Spleen (tissue), 13 donors: ENCODE measurements at places on chromosomes 2 and 18. TPM values are rescaled to one million over a fixed set of nuclear protein-coding genes. Genes with fewer than 3 reads are reported as not detected.

GRCh38 chr2:86081724-86082123 is 24.0 kb downstream of the POLR1A start:
- H3K27me3 ChIP-seq = no peaks in the 10 kb centered on the region
- H3K27ac ChIP-seq = no peak overlapping the region
- H3K36me3 ChIP-seq = peaks cover 52% of the 10 kb centered on the region
- H3K4me3 ChIP-seq = no peak overlapping the region
- no peak for DNase-seq

GRCh38 chr2:71878626-71879508 is 268.8 kb downstream of the CYP26B1 start:
- DNase-seq = no peak
- no peak overlapping the region for H3K27ac ChIP-seq
- no peaks in the 10 kb centered on the region for H3K27me3 ChIP-seq
- H3K4me3 ChIP-seq = no peak overlapping the region
- H3K36me3 ChIP-seq = no peaks in the 10 kb centered on the region

DNA sequence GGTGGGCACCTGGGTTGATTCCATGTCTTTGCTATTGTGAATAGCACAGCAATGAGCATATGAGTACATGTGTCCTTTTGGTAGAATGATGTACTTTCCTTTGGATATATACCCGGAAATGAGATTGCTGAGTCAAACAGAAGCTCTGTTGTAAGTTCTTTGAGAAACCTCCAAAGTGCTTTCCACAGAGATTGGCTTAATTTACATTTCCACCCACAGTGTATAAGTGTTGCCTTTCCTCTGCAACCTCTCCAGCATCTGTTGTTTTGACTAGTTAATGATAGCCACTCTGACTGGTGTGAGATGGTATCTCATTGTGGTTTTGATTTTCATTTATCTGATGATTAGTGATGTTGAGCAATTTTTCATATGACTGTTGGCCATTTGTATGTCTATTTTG is 194.8 kb downstream of the ZNF804A start:
- no peaks in the 10 kb centered on the region for H3K27me3 ChIP-seq
- H3K4me1 ChIP-seq = no peaks in the 10 kb centered on the region
- no peak overlapping the region for H3K4me3 ChIP-seq
- DNase-seq = no peak
- H3K27ac ChIP-seq = no peak overlapping the region

DNA sequence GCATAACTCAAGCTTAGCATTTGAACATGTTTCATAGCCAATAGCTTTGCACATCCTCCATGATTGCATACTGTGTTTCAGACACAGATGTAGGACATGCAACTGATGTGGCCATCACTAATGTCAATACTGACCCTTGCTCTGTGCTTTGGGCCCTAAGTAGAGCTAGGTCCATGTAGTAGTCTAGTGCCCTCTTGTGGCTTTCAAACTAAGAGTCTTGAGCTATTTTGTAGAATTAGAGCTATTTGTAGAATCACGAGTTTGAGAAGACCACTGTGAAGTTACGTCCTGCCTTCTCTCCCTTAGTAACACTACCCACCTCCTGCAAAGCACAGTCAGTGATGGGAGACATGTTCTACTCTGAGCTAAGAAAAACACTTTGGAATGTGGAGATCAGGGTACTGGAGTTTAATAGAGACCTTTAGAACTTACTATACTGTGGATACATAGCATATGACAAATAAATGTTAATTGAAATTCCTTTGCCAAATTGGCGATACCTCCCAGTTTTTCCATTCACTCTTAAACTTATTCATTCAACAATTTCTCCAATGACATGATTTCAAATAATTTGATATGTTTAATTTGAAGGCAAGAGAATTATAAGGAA is 306.5 kb upstream of the TNP1 start:
- H3K36me3 ChIP-seq = no peaks in the 10 kb centered on the region
- H3K27me3 ChIP-seq = no peaks in the 10 kb centered on the region

- H3K27ac ChIP-seq = no peak overlapping the region
- no peak overlapping the region for H3K4me3 ChIP-seq
- peaks cover 3% of the 10 kb centered on the region for H3K27me3 ChIP-seq
- no peaks in the 10 kb centered on the region for H3K36me3 ChIP-seq
- H3K4me1 ChIP-seq = no peaks in the 10 kb centered on the region
- no peak for DNase-seq
Measured at GRCh38 chr18:70468861-70469547, 180.2 kb downstream of the SOCS6 start.

DNA sequence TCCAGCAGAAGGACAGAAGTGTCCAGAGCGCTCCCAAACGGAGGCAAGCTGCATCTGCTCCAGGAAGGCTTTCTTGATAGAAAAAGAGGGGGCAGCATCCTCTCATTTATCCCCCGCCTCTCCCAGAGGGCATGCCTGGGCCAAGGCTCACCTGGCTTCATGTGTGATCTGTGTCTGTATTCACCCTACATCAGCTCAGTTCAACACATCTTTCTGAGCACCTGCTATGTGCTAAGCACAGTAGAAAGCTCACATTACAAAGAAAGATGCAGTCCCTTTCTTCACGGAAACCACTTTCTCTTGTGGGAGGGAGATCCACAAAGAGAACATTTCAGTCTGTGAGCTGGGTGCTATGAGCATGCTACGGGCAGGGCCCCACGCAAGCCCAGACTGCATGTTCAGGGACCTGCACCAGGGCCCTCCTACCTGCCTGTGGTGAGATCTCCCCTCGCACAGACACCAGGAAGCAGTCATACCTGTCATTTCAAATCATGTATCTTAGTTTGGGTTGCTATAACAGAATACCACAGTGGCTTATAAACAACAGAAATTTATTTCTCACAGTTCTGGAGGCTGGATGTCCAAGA is 90.7 kb downstream of the PDCL3 start:
- no peaks in the 10 kb centered on the region for H3K4me1 ChIP-seq
- no peak for DNase-seq
- no peaks in the 10 kb centered on the region for H3K36me3 ChIP-seq
- H3K27ac ChIP-seq = no peak overlapping the region

GRCh38 chr2:28088970-28089369 is 198.4 kb downstream of the BABAM2 start:
- H3K4me1 ChIP-seq = peaks cover 6% of the 10 kb centered on the region
- no peak overlapping the region for H3K4me3 ChIP-seq
- DNase-seq = no peak
- H3K27me3 ChIP-seq = no peaks in the 10 kb centered on the region

DNA sequence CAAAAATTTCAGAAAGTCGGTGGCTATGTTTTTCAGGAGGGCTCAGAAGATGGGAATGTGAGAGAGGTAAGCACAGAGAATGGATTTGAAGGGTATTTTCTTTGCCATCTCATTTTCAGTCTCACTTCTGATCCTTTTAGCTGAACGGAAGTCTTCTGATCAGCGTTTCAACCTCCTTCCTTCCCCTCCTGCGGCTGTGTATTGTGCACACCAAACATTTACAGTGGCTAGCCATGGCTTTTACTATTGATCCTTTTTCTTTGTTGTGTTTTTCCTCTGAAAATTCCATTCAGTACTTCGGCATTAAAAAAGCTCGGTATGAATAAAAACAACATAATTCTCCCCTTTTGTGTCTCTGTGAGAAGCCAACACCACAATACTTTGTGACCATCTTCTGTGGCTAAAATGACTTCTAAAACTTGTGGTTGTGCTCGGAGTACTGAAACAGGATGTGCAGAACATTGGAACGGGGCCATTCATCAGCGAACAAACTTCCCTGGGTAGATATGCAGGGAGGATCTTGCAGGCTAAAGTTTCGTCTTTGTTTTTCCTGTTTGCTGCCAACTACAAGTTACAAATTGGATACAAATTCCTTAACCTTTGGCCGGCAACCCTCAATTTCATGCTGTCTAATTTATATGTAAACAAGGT is 260.8 kb upstream of the FAM98A start:
- no peak overlapping the region for H3K27ac ChIP-seq
- H3K36me3 ChIP-seq = no peaks in the 10 kb centered on the region
- DNase-seq = no peak

GRCh38 chr2:122003196-122003940 is 247.9 kb downstream of the TSN start:
- H3K36me3 ChIP-seq = no peaks in the 10 kb centered on the region
- no peak for DNase-seq
- H3K4me1 ChIP-seq = peaks cover 5% of the 10 kb centered on the region
- no peaks in the 10 kb centered on the region for H3K27me3 ChIP-seq
- H3K4me3 ChIP-seq = no peak overlapping the region

DNA sequence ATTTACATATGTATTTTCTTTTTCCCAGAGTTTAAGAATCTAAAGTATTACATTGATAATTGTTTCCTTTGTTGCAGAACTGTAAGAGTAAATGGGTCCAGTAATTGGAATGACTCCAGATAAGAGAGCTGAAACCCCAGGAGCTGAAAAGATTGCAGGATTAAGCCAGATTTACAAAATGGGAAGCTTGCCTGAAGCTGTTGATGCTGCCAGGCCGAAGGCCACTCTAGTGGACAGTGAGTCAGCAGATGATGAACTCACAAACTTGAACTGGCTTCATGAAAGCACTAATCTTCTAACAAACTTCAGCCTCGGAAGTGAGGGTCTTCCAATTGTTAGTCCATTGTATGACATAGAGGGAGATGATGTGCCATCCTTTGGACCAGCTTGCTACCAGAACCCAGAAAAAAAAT is 183.8 kb upstream of the STON1 start:
- H3K27me3 ChIP-seq = no peaks in the 10 kb centered on the region
- H3K4me3 ChIP-seq = no peak overlapping the region
- peak overlapping the region; percentile 42 for H3K27ac ChIP-seq
- H3K36me3 ChIP-seq = peaks cover 24% of the 10 kb centered on the region
- H3K4me1 ChIP-seq = peaks cover 71% of the 10 kb centered on the region

- no peak overlapping the region for H3K27ac ChIP-seq
- no peaks in the 10 kb centered on the region for H3K27me3 ChIP-seq
- no peaks in the 10 kb centered on the region for H3K4me1 ChIP-seq
- DNase-seq = no peak
Measured at GRCh38 chr2:55751966-55752365, 58.3 kb upstream of the PNPT1 start.

GRCh38 chr2:206353685-206354084 is 79.2 kb downstream of the ZDBF2 start:
- H3K4me3 ChIP-seq = no peak overlapping the region
- no peaks in the 10 kb centered on the region for H3K27me3 ChIP-seq
- H3K27ac ChIP-seq = no peak overlapping the region
- DNase-seq = no peak
- H3K36me3 ChIP-seq = no peaks in the 10 kb centered on the region

DNA sequence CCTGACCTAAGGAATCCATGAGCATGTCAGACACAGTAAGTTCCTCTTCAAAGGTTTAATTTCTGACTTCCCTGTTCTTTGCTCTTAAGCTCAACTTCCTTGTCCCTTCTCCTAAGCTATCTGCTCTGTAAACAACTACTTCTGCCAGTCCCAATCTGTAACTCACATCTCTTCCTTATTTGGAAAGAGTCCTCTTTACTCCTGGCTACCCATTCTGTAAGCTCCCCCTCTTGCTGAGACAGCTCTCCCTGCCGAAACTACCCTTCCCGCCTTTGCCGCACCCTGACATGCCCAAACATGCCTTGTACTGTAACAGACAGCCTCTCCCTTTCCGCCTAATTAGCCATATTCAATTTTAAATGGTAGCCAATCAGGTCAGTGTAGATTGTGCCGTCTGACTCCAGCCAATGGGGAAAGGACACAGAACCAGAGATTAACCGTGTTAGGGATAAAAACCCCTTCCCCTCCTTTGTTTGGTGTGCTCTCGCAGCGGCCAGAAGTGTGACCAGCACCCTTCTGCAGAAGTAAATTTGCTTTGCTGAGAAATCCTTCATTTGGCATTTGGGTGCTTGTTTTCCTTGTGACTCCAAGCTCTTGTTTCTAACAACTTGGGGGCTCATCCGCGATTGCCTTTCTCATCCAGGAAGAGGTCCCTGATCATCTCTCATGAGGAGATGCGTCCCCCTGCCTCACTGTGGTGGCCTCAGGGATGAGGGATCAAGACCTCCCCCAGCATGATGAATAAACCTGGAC is 49.0 kb downstream of the PIAS2 start:
- no peaks in the 10 kb centered on the region for H3K36me3 ChIP-seq
- no peak overlapping the region for H3K4me3 ChIP-seq

DNA sequence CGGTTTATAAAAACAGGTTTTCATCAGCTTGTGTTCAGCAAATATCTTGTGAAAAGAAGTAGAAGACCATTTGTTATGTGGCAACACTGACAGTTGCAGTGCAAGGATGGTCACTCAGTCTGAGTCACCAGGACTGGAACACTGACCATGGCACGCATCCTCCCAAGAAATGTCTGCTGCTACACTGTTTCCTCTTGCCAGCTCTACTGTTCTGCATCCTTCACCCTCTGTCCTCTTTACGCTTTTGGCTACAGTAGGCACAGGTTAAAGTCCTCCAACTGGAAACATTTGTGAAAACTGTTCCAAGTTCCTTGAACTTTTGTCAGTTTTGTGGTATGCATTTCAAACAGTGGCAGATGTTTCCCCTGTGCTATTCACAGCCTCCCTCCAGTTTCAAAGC is 39.4 kb downstream of the OSR1 start:
- H3K4me1 ChIP-seq = no peaks in the 10 kb centered on the region
- H3K27ac ChIP-seq = no peak overlapping the region
- no peaks in the 10 kb centered on the region for H3K36me3 ChIP-seq
- H3K27me3 ChIP-seq = no peaks in the 10 kb centered on the region

DNA sequence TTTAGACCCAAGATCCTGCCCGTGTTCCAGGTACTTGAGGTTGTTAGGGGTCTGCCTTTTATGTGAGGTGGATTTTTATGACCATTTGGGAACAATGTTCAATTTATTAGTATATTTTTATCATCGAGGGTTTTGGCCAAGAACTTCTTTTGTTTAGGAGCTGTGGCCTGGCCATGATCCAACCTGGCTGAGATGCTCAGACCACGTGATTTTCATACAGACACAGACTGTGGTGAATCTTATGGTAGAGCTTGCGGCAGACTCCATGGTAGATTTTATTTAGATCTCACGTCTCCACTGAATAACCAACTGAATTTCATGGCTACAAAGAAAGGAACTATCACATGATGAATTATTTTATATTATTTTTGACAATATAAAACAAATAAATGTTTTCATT is 405.5 kb upstream of the VWC2L start:
- no peak overlapping the region for H3K27ac ChIP-seq
- H3K27me3 ChIP-seq = no peaks in the 10 kb centered on the region
- H3K4me3 ChIP-seq = no peak overlapping the region
- H3K36me3 ChIP-seq = no peaks in the 10 kb centered on the region

GRCh38 chr2:5722236-5722635 is 30.1 kb downstream of the SOX11 start:
- H3K4me1 ChIP-seq = no peaks in the 10 kb centered on the region
- no peak overlapping the region for H3K27ac ChIP-seq
- no peaks in the 10 kb centered on the region for H3K27me3 ChIP-seq
- no peaks in the 10 kb centered on the region for H3K36me3 ChIP-seq
- DNase-seq = no peak
- H3K4me3 ChIP-seq = no peak overlapping the region

CD8B2 gene
- total RNA-seq = 0.34 TPM

PSTPIP2 gene
- total RNA-seq = 132 TPM

PLA2R1 gene
- 11.3 TPM for total RNA-seq

INHA gene
- total RNA-seq = not detected

PSMA8 gene
- not detected for total RNA-seq

PXDN gene
- 38.7 TPM for total RNA-seq

GULP1 gene
- total RNA-seq = 13.8 TPM

SULT1C4 gene
- total RNA-seq = 0.69 TPM

EMX1 gene
- total RNA-seq = not detected

PFN4 gene
- 0.89 TPM for total RNA-seq
